GM04504 (cell line): ENCODE measurements at places on chromosomes 3 and 15.

DNA sequence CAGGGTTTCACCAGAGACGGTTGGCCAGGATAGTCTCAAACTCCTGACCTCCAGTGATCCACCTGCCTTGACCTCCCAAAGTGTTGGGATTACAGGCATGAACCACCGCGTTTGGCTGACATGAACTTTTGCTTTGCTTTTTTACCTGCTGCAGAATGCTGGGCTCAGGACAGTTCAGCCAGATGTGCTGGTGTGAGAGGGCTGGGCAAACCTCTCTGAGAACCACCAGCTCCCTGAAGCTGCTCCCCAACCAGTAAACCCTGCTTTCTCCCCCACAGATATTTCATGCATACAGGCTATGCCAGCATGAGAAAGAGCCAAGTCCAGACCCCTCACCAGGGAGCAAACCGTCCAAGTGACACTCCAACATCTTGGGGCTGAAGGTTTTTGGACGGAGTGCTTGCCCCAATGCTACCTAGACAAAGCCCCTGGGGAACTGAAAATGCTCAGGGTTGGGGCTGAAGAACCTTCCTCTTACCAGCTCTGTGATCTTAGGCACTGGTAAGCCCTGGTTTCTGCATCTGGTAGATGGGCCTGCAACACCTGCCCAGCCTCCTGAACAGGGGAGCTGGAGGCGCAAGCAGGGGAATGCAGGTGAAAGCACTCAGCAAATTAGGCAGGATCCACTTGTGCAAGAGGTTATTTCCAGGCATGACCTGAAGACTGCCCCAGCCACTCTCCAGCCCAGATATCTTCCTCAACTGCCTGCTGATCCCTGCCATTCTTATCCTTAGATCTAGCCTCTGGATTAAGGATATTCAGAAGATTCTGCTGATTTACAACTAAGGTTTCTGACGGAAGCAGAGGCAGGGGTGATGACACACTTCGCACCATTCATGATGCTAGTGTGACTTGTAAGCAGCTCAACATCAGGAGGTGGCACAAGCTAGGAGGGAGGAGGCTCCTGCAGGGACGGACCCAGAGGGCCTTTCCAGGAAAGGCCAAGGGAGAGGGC lies 78.8 kb downstream of the TLE3 start:
- DNase-seq = no peak

DNA sequence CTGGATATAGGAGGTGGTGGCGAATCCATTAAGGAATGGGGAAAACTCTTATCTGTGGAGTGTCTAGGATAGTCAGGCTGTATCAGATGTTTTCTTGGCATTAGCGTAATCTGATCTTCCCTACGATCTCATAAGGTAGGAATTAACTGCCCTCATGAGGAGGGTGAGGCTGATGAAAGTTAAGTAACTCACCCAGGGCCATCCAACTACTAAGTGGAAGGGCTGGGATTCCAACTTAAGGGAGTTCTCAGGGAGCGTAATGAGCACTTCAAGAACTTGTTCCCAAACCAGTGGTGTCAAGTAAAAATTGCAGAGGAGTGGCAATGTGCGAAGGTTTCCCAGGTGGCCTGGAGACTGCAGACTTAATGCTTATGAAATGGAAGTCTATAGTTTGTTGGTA lies 55.9 kb upstream of the OSBPL11 start:
- no peak for DNase-seq

- DNase-seq = no peak
Measured at GRCh38 chr15:96767703-96768434, 437.4 kb downstream of the NR2F2 start.

GRCh38 chr3:33855884-33856546 lies 57.6 kb downstream of the PDCD6IP start:
- DNase-seq = no peak

DNA sequence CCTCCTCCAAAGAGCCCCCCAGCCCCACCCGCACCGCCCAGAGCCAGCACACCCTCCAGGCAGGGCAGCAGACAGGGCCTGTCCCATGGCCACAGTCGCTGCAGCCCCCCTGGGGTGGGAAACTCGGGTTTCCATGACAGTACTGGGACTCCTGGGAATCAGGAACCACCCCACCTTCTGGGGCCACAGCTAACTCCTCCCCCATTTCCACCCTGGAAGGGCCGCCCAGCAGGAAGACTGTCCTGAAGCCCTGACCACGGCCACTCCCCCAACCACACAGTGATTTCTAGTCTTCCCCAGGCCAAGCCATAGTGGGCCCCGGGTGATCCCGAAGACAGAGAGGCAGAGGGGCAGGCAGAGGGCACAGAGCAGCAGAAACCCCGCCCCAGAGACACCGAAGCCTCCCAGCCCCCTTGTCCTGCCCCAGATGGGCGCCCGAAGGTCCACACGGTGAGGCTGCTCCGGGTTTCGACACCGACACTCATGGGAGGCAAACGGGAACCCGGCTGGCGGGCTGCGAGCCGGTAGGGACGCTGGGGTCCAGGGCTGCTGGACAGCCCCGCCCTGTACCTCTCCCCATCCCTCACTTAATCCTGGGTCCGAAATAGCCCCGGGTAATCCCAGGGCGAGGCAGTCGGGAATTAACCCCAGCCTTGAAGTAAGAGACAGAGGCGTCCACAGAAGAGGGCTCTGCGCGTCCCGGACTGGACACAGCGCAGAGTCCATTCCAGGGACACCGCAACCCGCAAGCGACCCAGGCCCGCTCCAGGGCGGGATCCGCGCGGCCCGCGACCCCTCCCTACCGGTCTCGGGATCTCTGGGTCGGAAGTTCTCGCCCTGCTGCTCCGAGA lies 138.4 kb downstream of the NUP210 start:
- DNase-seq = no peak

GRCh38 chr15:45648521-45649200 lies 13.8 kb downstream of the SQOR start:
- DNase-seq = peak; percentile 35

- DNase-seq = no peak
Measured at GRCh38 chr3:166877971-166878370, 502.1 kb downstream of the ZBBX start.

- no peak for DNase-seq
Measured at GRCh38 chr3:128071771-128072453, 19.7 kb downstream of the SEC61A1 start.

GRCh38 chr3:107392549-107393165 lies 15.4 kb downstream of the CCDC54 start:
- peak; percentile 26 for DNase-seq

DNA sequence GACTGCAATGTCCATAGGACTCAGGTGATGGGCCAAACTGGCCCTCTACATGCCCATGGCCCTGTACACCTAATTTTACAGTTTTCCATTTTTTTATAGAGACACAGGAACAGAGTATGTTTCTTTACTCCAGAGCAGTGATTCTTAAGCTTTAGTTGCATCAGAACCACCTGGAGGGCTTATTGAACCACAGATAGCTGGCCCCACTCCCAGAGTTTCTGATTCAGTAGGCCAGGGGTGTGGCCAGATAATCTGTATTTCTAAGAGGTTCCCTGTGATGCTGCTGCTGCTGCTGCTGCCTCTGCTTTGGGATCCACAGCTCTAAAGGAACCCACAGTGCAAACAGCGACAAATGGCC lies 5.1 kb downstream of the RBP1 start:
- DNase-seq = peak; percentile 44

- DNase-seq = no peak
Measured at GRCh38 chr3:194117104-194117845, 18.7 kb upstream of the HES1 start.

- no peak for DNase-seq
Measured at GRCh38 chr15:97978401-97979139, 18.1 kb downstream of the ARRDC4 start.

GRCh38 chr3:110077093-110077492 lies 739.7 kb upstream of the DPPA4 start:
- DNase-seq = no peak

- no peak for DNase-seq
Measured at GRCh38 chr3:47433796-47434195, 41.9 kb downstream of the SCAP start.

GRCh38 chr15:63299943-63300575 lies 22.7 kb downstream of the APH1B start:
- no peak for DNase-seq

- DNase-seq = peak; percentile 28
Measured at GRCh38 chr15:57025264-57025926, 107.0 kb downstream of the TCF12 start.

GRCh38 chr3:127141921-127142730 lies 50.8 kb upstream of the PRR23E start:
- no peak for DNase-seq

DNA sequence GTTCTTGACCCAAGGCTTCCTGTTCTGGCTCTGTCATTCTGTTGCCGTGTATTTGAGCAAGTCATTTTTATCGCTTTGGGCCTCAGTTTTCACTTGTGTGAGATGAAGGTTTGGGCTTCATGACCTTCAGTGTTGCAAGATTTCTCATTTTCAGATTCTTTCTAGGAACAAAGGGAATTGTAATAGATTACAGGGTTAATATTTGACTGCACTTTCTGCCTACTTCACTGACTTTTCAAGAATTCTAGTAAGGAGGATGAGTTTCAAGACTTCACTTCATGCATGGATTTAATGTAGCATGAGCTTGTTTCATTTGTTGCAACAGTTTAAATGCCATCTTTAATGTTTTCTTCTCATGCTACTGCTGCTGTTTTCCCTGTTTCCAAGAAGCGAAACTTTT lies 226.5 kb downstream of the NLGN1 start:
- DNase-seq = no peak

DNA sequence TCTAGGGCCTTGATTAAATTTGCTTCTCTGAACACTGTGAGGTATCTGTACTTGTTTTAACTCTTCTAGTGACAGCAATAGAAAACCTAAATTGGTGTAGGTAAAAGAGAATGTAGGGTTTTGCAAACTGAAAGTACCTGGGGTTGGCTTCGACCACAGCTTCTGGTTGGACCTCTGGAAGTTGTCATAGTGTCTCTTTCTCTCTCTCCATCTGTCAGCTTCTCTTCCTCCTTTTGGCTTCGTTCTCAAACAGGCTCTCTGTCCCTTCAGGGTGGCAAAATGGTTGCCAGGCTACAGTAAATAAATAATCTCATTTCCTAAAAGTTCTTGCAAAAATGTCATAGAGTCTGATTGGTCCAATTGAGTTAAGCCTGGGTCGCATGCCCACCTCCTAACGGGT lies 149.3 kb upstream of the CTDSPL start:
- no peak for DNase-seq

GRCh38 chr3:13072600-13073325 lies 466 bp downstream of the IQSEC1 start:
- no peak for DNase-seq

- DNase-seq = no peak
Measured at GRCh38 chr3:126036056-126036549, 47.8 kb downstream of the SLC41A3 start.

- DNase-seq = no peak
Measured at GRCh38 chr15:88904257-88904623, 8.9 kb upstream of the HAPLN3 start.

- no peak for DNase-seq
Measured at GRCh38 chr3:188152660-188153436, 1.1 kb upstream of the LPP start.

GRCh38 chr3:176174060-176174459 lies 1023.2 kb downstream of the TBL1XR1 start:
- DNase-seq = no peak

DNA sequence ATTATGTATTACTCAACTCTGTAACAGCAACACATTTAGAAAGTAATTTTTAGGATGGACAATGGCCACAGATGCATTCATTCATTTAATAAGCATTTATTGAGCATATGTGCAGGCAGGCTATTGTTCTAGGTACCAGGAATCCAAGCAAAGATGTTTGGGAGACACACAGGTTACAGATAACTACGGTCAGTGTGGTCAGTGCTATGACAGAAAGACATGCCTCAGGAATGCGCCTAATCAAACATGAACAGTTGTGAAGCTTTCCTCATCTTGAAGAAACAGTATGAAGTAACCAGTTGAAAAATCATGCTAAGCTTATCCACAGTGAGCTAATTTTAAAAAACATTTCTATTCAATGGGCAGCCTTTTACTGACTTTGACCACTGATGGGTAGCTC lies 155.4 kb upstream of the CCDC54 start:
- no peak for DNase-seq

DNA sequence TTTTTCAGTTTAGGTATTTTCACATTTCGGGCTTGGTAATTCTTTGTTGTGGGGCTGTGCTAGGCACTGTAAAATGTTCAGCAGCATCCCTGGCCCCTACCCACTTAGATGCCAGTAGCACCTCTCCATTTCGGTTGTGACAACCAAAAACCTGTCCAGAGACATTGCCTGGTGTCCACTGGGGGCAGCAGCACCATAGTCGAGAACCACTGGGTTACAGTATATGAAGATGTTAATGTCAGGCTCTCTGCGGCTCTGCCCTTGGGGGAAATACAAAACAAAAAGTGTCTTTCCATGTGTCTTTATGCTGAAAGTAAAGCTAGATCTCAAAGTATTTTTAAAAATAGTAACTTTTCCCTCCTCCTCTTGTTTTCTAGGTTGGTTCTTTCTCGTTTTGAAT lies 177.2 kb downstream of the ITPR1 start:
- DNase-seq = no peak

DNA sequence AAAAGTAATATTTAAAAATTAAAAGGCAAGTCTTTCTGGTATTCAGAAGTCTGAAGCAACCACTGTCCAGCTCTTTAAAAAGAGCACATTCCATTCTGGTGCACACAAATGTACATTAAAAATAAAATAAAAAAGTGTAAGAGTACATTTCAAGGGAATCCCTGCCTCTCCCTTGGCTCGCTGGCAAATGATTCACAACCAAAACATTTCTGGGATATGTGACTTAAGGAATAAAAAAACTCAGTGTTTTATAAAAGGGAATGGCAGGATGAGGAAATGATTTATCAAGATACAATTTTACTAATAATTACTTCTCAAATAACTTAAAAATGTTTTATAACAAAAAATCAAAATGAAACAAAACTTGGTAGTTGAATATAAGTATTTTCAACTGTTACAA lies 23.8 kb upstream of the ANXA2 start:
- no peak for DNase-seq

GRCh38 chr15:47383801-47384200 lies 333.5 kb upstream of the SEMA6D start:
- DNase-seq = no peak

DNA sequence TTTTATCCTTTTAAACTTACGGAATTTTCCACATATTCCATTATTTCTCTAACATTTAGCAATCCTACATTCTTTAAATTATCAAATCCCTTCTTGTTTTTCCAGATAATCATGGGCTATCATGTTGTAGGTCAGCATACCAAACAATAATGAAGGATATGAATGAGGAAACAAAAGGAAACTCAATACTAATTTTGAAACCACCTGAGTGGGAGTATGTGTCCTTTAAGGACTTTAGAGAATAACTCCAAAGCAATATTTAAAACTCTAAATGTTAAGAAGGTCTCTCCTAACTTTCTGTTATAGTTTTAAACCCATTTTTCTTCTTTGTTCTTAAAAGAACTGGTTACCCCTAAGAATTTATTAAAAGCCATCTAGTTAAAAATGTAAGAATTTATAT lies 43.0 kb downstream of the TP53BP1 start:
- no peak for DNase-seq

- peak; percentile 47 for DNase-seq
Measured at GRCh38 chr3:101340591-101340990, 20.2 kb upstream of the IMPG2 start.

DNA sequence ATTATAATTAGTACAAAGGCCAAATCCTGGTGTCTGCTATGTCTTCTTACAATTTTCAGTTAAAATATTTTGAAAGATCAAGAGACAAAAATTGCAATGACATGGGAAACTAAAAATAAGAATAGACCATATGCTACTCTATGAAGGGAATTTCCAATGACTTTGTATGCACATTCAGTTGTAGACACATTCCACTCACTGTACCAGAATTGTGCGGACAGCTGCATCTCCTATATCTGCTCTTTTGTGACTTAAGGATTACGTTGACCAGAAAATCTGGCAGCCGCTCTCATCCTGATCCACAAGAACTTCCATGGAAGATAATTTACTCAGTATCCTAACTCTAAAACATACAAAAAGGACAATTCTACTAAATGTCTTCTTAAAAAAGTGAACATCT lies 493.9 kb upstream of the KCNMB2 start:
- no peak for DNase-seq
